ENCODE measurements at places on chromosomes 2 and 18. TPM values are rescaled to one million over a fixed set of nuclear protein-coding genes. Genes with fewer than 3 reads are reported as not detected.

GKN1 gene
- not detected for total RNA-seq

C2orf81 gene
- 0.57 TPM for total RNA-seq

RAPGEF4 gene
- total RNA-seq: 1.9 TPM

PLCD4 gene
- 1.8 TPM for total RNA-seq

SKA1 gene
- total RNA-seq: 6.6 TPM

ZBTB7C gene
- under 0.01 TPM for total RNA-seq

CRYGB gene
- total RNA-seq: not detected

CFAP65 gene
- total RNA-seq: not detected

EHD3 gene
- 15.0 TPM for total RNA-seq

LYPD6 gene
- 0.57 TPM for total RNA-seq

SH3RF3 gene
- total RNA-seq: 2.6 TPM

SDC1 gene
- total RNA-seq: 16.8 TPM

MSGN1 gene
- not detected for total RNA-seq

ATP6V1B1 gene
- 0.71 TPM for total RNA-seq

ANKRD29 gene
- total RNA-seq: 7.3 TPM

UCN gene
- 0.14 TPM for total RNA-seq

INSIG2 gene
- 6.1 TPM for total RNA-seq

AKAIN1 gene
- not detected for total RNA-seq

UPP2 gene
- total RNA-seq: not detected

THUMPD2 gene
- 6.9 TPM for total RNA-seq

NAT8 gene
- not detected for total RNA-seq

PSMA8 gene
- total RNA-seq: not detected

POTEC gene
- under 0.01 TPM for total RNA-seq

RFTN2 gene
- 10.5 TPM for total RNA-seq

LYG2 gene
- not detected for total RNA-seq

MRO gene
- total RNA-seq: 0.18 TPM

TMEM198 gene
- total RNA-seq: 1.3 TPM

CRYGD gene
- not detected for total RNA-seq

MAP3K19 gene
- not detected for total RNA-seq

UGT1A10 gene
- 0.83 TPM for total RNA-seq

EVX2 gene
- under 0.01 TPM for total RNA-seq

SPC25 gene
- total RNA-seq: 0.28 TPM

ELMOD3 gene
- total RNA-seq: 16.6 TPM

CYP1B1 gene
- 23.0 TPM for total RNA-seq

IKZF2 gene
- total RNA-seq: 5.1 TPM

SOX11 gene
- total RNA-seq: under 0.01 TPM

NEU2 gene
- total RNA-seq: not detected

RAX gene
- not detected for total RNA-seq

All from smooth muscle cell of bladder (primary cell).